Daoy (cell line): ENCODE measurements at places on chromosomes 7 and 10. TPM values are rescaled to one million over a fixed set of nuclear protein-coding genes. Genes with fewer than 3 reads are reported as not detected.

DNA sequence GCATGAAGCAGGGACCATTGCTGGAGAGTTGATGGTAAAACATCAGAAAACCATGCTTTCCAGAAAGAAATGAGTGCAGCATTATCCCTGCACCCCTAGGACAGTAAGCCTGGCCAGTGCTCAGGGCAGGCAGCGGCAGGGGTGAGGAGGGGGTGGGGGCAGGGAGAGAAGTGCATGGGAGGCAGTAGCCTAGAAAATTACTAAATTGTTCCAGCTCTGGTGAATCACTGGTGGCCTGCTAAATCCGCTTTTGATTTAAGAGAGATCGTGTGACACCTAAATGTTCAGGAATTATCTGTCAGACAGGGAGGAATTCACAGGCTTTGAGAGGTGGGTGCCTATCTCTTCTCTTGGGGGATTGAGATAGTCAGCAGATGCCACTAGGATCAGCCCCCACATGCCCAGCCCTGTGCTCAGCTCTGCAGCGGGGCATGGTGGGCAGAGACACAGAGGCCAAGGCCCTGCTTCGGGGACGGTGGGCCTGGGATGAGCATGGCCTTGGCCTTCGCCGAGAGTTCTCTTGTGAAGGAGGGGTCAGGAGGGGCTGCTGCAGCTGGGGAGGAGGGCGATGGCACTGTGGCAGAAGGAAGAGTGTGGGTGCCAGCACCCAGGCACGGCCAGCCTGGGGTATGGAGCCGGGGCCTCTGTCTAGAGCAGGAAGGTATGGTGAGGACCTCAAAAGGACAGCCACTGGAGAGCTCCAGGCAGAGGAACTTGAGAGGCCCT lies 5.0 kb upstream of the AQP1 start:
- peak; percentile 75 for DNase-seq

PPP1R17 gene
- total RNA-seq = not detected in 2 replicates

AKR1C4 gene
- not detected in 2 replicates for total RNA-seq

UBTD1 gene
- 8.2 and 8.3 TPM in 2 replicates for total RNA-seq

- DNase-seq = no peak
These were observed 9.6 kb downstream of the IL2RA start for GRCh38 chr10:6052247-6053221.

DNA sequence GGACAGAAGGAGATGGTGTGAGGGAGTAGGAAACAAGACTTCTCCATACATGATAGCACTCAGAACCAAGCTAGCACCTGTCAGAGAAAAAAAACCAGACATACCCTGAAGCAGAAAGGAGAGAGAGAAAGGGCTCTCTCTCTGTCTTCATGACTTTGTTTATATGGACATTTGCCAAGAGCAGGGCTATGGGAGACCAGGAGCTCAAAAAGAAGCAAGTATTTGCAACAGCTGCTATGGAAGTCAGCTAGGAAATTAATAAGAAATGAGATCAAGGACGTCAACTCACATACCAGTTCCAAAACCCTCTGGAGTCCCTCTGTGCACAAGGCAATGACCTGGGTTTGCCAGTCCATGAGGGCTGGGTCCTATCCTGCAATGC lies 111.6 kb downstream of the SGMS1 start:
- no peak for DNase-seq

GRCh38 chr10:109062371-109062770 lies 860.9 kb downstream of the XPNPEP1 start:
- no peak for DNase-seq

DNA sequence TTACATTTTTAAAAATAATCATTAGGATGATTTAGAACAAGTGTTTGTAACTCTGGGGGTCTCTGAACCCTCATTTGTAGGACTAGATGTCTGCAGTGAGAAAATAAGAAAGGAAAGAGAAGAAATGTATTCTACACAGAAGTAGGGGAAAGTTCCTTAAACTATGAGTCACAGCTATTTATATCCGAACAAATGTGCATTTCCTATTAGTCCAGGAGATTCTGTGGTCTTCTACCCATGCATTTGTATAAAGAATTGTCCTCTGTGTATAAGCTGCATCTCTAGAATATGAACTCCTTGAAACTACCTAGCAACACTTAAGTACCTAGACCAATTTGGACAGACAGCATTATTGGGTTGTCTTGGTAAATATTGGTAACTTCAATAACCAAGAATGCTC lies 15.9 kb upstream of the CD36 start:
- DNase-seq = peak; percentile 2

LIPJ gene
- total RNA-seq = not detected in 2 replicates

GRCh38 chr7:25662841-25663800 lies 434.8 kb upstream of the NPVF start:
- DNase-seq = no peak

SNX8 gene
- total RNA-seq = 10.3 and 20.6 TPM in 2 replicates

NAT16 gene
- total RNA-seq = not detected in 2 replicates
